Fibroblast of villous mesenchyme (primary cell): ENCODE measurements at places on chromosomes 1 and 21. TPM values are rescaled to one million over a fixed set of nuclear protein-coding genes. Genes with fewer than 3 reads are reported as not detected.

DNA sequence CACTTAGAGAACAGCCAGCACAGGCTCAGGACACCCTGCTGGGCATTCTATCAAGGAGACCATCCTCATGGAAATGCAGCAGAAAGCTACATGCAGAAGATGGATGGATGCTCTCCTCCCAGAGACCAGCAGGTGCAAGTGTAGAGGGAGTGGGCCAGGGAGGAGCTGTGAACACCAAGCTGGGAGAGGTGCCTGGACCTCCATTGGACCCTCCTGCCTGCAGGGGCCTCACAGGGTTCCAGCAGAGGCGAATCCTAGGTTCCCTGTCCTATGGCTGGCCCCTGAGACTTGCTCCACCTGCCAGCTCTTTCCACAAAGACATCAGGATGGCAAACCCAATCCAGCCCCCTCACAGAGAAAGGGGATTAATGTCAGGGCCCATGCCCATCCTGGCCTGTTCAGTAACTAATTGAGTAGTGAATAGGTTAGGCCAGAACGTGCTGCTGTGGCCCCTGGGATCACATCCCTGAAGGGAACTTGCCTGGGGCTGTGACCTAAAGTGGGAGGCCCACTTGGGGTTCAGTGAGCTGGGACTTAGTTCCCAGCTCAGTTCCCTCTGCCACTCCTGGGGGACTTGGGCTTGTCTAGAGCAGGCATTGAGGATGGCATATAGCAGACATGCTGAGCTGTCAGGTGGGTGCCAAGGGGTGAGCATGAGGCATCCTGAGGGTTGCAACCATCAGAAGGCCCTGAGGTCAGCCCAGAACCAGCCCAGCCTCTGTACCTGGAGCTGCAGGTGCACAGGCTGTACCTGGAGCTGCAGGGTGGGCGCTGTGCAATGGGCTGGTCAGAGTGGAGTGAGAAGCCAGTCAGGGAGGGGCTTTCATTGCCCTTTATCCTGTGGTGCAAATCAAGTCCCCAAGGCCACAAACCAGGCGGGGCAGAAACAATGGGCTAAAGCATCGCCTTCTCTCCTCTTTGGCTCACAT is 22.9 kb upstream of the ZNF678 start:
- no peak for DNase-seq

DNA sequence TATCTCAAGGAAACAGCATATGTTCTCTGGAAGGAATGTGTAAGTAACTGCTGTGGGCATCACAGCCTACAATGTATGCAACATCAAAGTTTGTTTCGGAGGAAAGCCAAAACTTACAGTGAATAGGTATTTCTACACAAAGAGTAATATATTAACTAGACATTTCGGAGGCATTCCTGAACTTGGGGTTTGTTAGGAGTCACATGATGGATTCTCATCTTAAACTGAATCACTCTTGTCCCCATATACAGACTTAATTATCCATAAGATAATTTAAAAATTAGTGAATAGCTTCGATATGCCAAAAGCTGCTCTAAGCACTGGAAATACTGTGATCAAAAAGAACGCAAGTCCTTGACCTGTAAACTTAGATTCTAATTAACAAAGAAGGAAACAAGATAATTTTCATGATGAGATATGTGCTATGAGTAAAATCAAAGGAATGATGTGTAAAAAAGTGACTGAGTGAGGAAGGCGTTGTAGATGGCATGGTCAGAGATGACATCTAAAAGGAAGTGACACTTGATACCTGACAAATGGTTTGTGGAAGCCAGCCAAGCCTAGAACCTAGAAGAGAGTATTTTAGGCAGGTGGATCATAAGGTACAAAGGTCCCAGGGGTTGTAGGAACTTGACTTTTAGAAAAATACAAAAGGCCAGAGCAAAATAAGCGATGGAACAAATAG is 273.1 kb downstream of the MRPL39 start:
- no peak for DNase-seq

GRCh38 chr1:178931858-178932551 is 61.1 kb upstream of the ANGPTL1 start:
- DNase-seq: peak; percentile 97

DNA sequence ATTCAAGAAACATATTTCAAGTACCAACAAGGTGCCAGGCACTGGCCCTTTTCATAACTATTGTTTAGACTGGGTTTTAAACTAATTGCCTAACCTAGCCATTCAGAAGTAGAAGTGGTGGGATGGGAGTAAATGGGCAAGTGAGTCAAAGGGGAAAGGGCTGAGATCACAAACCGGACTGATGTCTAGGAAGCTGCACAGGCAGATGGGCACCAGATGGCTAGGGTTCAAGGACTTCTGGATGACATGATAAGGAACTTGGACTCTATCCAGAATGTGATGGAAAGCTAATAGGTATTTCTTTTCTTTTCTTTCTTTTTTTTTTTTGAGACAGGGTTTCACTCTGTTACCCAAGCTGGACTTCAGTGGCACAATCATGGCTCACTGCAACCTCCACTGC is 46.6 kb downstream of the LYST start:
- no peak for DNase-seq

DNA sequence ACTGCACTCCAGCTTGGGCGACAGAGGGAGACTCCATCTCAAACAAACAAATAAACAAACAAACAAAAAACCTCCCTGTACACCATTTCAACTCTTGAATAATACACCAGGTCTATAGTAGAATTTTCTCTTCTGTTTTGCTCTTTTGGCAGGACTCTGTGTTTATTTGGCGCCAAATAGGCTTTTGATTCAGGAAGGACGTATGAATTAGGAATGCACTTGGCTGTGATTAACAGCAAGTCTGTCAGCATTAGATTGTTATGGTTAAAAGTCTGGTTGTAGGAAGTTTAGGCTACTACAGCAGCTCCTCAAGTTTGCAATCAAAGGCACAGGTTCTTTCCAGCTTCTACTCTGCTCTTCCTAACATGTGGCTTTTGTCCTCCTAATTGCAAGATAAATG is 113.8 kb upstream of the KCNK1 start:
- no peak for DNase-seq

DNA sequence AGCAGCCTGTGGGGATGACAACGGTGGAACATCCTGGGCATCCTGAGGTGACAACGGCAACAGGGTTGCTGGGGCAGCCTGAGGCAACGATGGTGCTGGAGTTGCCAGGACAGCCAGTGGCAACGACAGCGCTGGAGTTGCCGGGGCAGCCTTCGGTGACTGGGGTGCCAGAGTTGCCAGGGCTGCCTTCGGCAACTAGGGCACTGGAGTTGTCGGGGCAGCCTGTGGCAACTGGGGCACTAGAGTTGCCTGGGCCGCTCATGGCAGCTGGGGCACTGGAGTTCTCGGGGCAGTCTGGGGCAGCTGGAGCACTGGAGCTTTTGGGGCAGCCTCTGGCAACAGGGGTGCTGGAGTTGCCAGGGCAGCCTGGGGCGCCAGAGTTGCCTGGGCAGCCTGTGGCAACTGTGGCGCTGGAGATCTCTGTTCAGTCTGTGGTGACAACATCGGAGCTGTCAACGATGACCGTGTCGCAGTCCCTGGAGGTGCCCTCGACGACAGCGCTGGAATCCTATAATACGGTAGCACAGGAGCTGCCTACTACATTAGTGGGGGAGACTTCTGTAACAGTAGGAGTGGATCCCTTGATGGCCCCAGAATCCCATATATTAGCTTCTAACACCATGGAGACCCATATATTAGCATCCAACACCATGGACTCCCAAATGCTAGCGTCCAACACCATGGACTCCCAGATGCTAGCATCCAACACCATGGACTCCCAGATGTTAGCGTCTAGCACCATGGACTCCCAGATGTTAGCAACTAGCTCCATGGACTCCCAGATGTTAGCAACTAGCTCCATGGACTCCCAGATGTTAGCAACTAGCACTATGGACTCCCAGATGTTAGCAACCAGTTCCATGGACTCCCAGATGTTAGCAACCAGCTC is 8.2 kb downstream of the SON start:
- DNase-seq: no peak

DNA sequence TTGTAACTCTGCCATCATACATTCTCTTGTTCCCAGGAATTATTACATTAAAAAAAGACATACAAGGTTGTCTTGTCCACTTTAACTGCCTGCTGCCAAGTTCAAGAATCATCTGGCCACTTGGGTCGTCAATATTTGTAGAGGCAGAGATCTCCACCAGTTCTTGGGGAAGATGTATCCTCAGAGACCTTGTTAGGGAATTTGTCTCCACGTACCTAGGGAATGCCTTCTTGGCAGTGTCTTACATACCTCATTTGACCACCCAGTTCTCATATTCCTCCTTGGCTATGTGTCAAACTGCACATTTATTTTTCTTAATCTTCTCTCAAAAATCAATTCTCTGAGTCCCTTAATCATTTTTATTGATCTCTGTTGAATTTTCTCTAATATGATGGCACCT is 266.0 kb downstream of the SPATA17 start:
- DNase-seq: no peak

DNA sequence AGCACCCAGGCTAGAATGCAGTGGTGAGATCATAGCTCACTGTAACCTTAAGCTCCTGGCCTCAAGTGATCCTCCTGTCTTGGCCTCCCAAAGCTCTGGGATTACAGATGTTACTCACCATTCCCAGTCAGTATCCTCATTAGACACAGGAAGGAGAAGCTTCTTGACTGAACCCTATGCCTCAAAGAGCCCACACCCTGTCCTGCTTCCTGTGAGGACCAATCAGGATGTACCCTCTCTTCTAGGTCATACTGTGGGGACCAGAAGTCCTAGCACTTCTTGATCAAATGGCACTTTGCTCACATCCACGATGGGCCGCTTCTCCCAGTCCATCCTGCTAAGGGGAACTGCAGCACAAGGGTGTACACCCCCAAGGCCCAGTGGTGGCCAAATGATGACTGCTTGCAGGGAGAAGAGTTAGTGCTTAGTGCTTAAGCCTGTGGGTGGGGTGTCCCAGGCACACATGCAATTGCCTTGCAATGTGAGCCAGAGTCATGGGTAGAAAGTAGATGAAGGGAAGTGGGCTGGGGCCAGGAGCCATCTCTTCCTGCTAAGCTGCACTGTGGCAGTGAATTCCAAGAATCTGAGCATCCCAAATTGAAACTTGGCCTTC is 9.8 kb downstream of the CD34 start:
- no peak for DNase-seq

The SPRR5 gene
- not detected in 2 replicates for total RNA-seq

The GPX7 gene
- total RNA-seq: 52.8 and 64.8 TPM in 2 replicates

The CD101 gene
- total RNA-seq: under 0.01 TPM in 2 replicates

The ZYG11A gene
- 0.32 and 1.7 TPM in 2 replicates for total RNA-seq

The TNNT2 gene
- 0.64 and 3.5 TPM in 2 replicates for total RNA-seq
